ENCODE measurements at places on chromosomes 11 and 22. TPM values are rescaled to one million over a fixed set of nuclear protein-coding genes. Genes with fewer than 3 reads are reported as not detected.

KDM4D gene
- 1.9 TPM for total RNA-seq

TRIM49B gene
- total RNA-seq: not detected

C11orf86 gene
- not detected for total RNA-seq

HBB gene
- total RNA-seq: not detected

PRG3 gene
- total RNA-seq: not detected

KCNK7 gene
- not detected for total RNA-seq

MYRF gene
- 6.4 TPM for total RNA-seq

ANKRD13D gene
- total RNA-seq: 40.7 TPM

TREH gene
- not detected for total RNA-seq

ACRV1 gene
- total RNA-seq: not detected

PNPLA3 gene
- 5.9 TPM for total RNA-seq

SC5D gene
- 48.7 TPM for total RNA-seq

RFPL2 gene
- total RNA-seq: not detected

POU2AF1 gene
- not detected for total RNA-seq

KIRREL3 gene
- 0.22 TPM for total RNA-seq
